ENCODE measurements at places on chromosomes 3 and 15.

DNA sequence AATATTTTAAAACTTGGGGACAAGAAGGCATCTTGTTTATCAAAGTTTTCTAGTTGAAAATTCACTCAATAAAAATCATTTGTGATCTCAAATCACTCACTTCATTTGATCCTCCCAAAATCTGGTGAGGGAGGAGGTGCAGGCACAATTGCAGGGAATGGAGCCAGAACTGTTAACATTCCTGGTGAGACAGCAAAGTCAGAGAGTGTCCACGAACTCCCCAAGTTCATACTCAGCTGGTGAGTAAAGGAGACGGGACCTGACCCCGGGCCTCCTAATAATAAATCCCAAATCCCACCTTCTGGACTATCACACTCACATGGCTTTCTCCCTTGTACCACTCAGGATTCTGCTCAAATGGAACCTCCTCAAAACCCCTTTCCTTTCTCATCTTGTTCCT, 252.3 kb upstream of the LRTM1 start:
- no peak for DNase-seq

- DNase-seq = no peak
These were observed 50.1 kb downstream of the GPR176 start for GRCh38 chr15:39869858-39870515.

GRCh38 chr3:101512396-101512645, 691 bp downstream of the SENP7 start:
- DNase-seq = no peak

DNA sequence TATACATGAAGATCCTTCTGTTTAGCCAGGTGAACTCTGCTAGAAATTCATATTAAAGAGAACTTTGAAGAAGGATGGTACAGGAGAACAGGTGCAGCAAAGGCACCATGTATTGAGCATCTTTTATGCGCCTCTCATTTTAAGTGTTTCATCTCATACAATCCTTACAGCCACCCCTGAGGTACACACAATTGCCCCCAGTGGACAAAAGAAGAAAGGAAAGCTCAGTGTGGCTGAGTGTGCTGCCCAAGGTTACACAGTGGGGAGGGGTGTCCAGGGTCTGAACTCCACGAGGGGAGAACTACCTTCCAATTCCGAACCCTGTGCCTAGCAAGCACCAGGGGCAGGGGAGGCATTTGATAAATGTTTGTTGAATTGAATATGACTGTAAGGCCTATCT, 98.6 kb downstream of the MECOM start:
- DNase-seq = no peak

DNA sequence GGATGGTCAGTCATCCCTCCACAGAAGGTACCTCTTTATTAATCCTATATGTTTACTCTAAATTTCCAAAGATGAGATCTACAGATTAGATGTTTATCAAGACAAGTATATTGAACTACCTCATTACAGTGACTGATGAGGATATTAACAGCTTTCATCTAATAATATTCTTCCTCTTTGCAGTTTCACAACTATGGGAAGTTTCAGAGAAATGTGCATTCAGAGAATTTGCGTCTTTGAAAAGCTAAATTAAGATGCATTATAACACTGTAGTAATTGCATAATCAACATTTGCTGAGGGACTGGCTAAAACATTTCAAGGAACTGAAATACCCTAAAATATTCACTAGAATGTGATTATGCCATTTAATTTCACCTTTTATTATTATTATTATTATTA, 46.7 kb downstream of the MCF2L2 start:
- no peak for DNase-seq

- DNase-seq = no peak
These were observed 3.9 kb downstream of the LXN start for GRCh38 chr3:158668506-158668905.

- DNase-seq = no peak
These were observed 491.0 kb downstream of the ROBO2 start for GRCh38 chr3:77530870-77531269.

DNA sequence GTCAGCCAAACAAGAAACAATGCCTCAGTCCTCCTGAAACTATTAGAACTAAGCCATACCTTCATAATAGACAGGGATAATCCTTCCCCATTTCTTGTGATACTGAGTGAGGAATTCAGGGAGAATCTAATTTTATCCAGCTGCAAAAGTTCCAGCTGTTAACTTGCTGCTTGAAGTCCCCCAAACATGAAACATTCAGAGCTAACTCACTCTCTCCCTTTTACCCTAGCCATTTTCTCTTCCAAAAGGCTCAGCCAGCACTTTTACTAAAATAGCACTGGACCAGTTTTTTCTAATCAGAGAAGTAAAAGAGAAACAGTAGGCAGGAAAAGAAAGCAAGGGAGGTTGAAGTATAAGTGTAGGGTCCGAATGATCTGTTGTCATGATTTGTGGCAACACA, 268.1 kb downstream of the TAFA4 start:
- DNase-seq = no peak

DNA sequence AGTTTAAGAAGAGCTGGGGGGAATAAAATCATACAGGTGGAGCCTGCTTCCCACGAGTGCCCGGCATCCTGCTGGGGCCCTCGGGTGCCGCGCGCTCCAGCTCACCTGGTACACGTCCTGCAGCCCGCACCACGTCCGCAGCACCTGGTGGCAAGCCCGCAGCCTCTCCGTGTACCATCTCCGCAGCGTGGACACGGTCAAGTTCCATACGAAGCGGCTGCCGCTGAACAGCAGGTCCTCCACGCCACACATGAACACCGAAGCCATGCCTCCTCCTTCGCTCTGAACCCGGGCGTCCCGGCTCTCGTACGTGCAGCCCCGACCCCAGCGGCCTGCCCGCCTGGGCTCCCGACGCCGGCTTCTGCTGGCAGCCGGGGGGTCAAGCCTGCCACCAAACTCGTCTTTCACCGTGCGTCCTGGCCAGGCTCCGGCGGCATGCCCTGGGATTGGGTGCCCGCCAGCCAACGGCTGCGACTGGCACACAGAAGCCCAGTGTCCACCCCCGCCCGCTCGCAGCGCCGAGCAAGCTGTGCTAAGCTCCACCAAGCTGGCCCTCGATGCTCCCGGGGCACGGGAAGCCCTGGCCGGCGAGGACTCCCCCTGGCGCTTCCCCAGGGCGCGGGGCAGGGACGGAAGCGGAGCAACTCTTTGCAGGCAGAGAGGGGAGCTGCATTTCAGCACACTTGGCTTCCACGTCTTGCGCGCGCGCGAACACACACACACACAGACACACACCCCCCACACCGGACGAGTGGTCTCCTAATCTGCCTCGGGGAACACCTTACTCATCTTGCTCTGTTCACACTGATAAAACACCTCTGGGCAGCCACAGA, at the start of gene FRMD4B:
TSS of gene FRMD4B (minus strand) at position 366 of the 833 bp plus-strand sequence. CDS start at position 267, 99 bp downstream.
- no peak for DNase-seq

GRCh38 chr3:154542837-154543236, 112.8 kb upstream of the GPR149 start:
- no peak for DNase-seq

Measured in NCI-H1436 treated with DMSO at 0.1 percent for 48 hours (cell line).